ENCODE measurements at places on chromosomes 11 and 22. TPM values are rescaled to one million over a fixed set of nuclear protein-coding genes. Genes with fewer than 3 reads are reported as not detected.

APOL6 gene
- 10.7 TPM for total RNA-seq

IL17RA gene
- total RNA-seq = 27.9 TPM

OLFML1 gene
- not detected for total RNA-seq

MYH9 gene
- total RNA-seq = 2,110 TPM

OAF gene
- 52.4 TPM for total RNA-seq

OR5J2 gene
- not detected for total RNA-seq

BTG4 gene
- not detected for total RNA-seq

SYT9 gene
- 0.10 TPM for total RNA-seq

PGR gene
- total RNA-seq = not detected

SPDYC gene
- not detected for total RNA-seq

UCP2 gene
- 23.7 TPM for total RNA-seq

CCND1 gene
- total RNA-seq = 831 TPM

AIP gene
- total RNA-seq = 43.2 TPM

EFCAB6 gene
- 0.23 TPM for total RNA-seq

Measured in glomerular endothelial cell (primary cell).